ENCODE measurements at places on chromosomes 16 and 17.

DNA sequence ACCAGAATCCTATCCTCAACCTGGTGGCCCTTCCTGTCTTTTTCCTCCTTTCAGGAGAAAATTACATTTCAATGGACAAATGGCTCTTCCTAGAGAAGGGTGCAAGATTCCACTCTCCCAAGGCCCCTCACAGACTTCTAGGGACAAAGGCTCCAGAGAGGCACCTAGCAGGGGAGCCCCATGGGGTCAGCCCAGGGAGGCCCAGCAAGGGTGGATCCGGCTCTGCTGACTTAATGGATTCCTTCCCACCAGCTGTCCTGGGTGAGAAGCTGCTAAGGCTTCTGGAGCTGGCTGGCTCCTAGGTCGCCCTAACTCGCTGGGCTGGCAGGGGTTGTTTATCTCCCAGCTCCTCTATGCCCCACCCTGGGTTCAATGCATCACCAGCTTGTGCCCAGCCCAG lies 152.4 kb downstream of the ZNF423 start:
- DNase-seq, result no peak

GRCh38 chr17:78672871-78673371 lies 95.7 kb upstream of the DNAH17 start:
- DNase-seq, result no peak

DNA sequence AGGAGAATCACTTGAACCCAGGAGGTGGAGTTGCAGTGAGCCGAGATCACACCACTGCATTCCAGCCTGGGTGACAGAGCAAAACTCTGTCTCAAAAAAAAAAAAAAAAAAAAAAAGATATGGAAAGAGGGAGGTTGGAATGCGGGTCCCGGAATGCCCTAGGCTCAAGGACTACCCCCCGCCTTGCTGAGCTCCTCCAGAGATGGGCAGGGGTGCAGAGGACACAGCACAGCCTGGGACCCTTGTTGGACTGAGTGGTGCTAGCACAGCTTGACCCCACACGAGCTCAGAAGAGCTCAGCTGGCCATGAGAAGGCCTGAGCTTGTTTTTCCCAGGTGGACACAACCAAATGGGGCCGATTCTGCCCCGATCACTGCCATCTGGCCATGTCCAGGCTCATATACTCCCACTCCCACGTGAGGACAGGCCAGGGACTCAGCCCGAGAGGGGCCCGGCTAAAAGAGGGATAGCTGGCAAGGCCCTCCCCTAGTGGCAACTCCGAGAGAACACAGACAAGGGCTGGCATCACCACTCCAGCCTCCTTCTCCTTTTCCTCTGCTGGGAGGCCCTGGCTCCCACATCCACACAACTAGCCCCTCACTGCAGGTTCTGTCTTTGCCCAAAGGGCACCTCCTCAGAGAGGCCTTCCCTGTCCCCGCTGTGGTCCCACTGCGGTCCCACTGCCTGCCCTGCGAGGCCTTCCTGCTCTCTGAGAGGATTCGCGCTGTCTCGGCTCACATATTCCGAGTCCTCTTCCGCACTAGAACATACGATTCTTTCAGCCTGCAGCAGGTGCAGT lies 11.0 kb downstream of the SGCA start:
- no peak for DNase-seq

GRCh38 chr16:82852388-82853008 lies 225.7 kb downstream of the CDH13 start:
- no peak for DNase-seq

DNA sequence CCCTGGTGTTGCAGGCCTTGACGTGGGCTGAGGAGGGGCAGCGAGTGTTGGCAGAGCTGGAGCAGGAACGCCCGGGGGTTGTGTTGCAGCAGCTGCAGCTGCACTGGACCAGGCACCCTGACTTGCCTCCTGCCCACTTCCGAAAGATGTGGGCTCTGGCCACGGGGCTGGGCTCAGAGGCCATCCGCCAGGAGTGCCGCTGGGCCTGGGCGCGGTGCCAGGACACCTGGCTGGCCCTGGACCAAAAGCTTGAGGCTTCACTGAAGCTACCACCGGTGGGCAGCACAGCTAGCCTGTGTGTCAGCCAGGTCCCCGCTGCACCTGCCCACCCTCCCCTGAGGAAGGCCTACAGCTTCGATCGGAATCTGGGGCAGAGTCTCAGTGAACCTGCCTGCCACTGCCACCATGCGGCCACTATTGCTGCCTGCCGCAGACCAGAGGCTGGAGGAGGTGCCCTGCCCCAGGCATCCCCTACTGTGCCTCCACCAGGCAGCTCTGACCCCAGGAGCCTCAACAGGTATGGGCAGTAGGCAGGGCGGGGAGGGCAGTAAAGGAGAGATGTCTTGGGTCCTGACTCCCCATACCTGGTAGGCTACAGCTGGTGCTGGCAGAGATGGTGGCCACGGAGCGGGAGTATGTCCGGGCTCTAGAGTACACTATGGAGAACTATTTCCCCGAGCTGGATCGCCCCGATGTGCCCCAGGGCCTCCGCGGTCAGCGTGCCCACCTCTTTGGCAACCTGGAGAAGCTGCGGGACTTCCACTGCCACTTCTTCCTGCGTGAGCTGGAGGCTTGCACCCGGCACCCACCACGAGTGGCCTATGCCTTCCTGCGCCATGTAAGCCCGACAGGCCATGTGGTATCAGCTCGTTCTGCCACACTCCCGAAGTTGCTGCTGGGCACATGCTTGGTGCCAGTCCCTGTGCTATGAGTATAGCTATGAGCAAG lies 5.6 kb downstream of the PLEKHG4 start:
- no peak for DNase-seq

- DNase-seq, result no peak
Measured at GRCh38 chr17:45170280-45170930, 8.7 kb downstream of the HEXIM2 start.

DNA sequence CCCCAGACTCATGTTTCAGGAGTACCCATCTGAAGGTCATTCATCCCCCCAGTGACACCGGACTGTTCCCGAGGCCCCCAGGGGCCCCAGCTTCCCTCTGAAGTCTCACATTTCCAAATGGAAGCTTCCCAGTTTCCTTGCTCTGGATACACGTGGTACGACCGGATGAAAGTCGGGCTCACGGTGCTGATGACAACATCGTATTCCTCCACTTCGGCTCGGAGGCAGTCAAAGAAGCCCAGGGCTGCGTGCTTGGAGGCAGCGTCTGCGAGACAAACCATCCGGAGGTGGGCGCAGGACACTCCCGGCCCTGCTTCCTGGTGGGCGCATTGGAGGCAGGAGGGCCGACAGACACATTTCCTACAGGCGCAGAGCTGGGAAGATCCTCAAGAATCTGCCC lies 18.7 kb downstream of the DHRS7C start:
- no peak for DNase-seq

DNA sequence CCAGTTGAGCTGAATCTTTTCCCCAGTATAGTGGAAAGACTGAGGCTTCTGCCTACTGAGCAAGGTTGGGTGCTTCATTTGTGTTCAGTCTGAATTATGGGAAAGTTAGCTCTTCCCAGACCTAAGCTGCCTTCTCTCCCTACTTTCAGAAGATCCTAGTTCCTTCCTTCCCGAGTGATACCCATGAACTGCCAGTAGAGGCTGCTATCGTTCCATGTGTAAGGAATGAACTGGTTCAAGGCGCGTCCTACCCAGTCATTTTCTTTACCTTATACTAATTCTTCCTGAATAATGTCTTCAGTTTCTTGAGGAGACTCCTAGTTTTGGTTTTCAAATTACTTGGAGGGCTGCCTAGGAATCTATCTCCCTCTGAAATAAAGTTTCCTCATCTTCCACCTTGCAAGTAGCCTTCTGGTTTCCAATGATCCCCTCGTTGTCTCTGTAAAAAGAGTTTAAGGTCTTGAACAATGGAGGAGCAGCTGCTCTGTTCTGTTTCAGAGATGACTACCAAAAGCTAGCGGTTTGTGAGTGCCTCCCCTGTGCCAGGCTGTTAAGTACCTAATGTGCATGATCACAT lies 934 bp upstream of the AOC2 start:
- peak; percentile 59 for DNase-seq

DNA sequence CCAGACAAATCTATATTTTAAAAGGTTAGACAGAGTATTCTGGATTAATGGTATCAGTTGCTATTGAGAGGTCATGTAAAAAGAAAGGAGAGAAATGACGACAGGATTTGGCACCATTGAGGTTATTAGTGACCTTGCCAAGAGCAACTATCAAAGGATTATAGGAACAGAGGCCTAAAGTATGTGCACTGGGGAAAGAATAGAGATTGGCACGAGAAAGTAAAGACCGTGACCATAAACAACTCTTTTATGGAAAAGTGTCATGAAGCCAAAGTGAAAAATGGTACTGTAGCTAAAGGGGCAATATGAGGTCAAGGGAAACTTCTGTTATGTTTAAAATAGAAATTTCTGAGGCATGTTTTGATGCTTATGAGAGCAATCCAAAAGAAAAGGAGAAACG lies 115.2 kb upstream of the KIF2B start:
- DNase-seq, result no peak

GRCh38 chr17:5667871-5668270 lies 83.6 kb upstream of the NLRP1 start:
- no peak for DNase-seq

- DNase-seq, result no peak
Measured at GRCh38 chr17:700504-701094, 14.0 kb downstream of the VPS53 start.

DNA sequence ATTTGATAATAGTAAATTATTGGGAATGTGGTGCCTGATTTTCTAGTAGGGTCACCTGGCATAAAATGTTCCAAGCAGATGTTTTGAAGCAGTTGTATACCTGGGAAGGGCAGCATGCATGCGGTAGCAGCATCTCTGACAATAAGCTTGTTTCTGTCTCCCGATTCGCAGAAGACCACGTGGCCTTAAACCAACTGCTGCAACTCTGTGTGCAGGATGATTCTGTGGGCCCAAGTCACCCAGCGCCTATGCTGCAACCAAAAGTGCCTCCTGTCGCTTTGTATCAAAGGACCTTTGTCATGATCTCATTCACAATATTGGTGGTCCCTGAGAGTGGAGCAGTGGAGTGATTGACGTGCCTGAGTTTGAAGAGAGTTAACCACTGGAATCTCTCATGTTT lies 8.1 kb downstream of the NDEL1 start:
- no peak for DNase-seq

DNA sequence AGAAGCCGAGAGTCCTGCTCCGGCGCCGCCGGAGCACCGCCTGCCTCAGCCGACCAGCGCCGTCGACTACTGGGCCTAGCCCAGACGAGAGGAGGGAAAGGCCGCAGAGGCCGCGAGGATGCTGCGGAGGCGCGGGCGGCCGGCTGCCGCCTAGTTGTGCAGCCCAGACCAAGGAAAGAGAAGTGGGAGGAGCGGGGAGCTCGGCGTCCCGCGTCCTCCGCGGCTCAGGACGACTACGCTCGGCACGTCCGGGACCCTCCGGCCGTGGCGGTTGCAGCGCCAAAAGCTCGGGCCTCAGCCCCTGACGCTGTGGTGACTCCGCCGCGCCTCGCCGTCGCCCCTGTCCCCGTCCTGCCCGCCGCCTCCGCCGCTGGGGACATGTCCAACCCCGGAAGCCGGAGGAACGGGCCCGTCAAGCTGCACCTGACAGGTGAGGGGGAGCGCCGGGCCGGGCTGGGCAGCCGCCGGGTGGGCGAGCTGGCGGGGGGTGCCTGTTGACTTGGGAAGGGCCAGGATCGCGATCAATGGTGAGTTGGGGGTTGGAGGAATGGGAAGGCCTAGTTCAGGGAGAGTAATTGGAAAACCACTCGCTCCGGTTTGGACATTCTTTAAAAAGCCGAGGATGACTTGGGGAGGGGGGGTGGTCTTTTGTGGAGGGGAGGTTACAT lies 37.7 kb downstream of the RNF135 start:
- no peak for DNase-seq

DNA sequence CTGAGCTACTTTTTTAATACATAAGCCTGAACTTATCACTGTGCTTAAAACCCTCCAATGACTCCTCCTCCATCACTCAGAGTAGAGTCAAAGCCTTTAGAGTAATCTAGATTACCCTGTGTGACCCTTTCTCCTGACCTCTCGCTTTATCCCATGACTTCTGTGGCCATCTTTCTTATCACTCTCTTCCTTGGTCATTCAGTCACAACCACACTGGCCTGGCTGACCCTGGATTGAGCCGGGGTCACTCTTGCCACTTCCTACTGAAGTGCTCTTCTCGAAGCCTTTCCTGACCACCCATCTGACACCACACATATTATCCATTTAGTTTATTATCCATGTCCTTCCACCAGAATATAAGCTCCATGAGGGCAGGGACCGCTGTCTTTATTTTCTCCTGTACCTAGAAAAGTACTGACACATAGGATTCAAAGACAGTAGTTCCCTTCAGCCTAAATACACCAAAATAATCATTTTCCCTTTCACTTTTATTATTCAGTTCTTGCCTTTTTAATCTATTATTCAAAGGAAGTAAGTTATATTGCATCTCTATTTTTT lies 28.0 kb upstream of the ABCA9 start:
- DNase-seq, result no peak
